Trophoblast cell (in vitro differentiated cells and primary cell): ENCODE measurements at places on chromosomes 5 and 9.

- peak; percentile 26 for DNase-seq
Observed at GRCh38 chr9:4666042-4666699, at the start of gene SPATA6L. Gene SPATA6L, minus strand, starts transcription at chr9:4666480. Its CDS starts 230 bp downstream, at chr9:4666250.

GRCh38 chr5:137735555-137736284, at the start of gene KLHL3:
Gene KLHL3, minus strand, starts transcription at chr5:137736089. Its CDS starts 443 bp downstream, at chr5:137735646.
- no peak for DNase-seq

DNA sequence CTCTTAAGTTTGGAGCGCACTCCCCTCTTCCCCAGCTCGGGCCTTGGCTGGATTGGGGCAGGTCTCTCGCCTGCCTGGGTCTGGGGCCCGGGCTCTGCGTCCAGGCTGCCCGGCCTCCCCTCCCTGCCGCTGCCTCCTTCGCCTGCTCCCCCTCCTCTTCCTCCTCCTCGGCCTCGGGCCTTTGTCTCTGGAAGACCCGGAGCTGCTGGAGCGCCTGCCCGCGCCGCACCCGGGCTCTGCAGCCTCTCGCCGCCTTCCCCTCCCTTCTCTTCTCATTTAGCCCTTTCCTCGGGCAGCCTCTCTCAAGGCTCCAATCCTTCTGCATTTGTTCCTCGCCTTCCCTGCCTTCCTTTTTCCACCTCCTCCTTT, 218.5 kb downstream of the C9orf50 start:
- DNase-seq, result no peak

DNA sequence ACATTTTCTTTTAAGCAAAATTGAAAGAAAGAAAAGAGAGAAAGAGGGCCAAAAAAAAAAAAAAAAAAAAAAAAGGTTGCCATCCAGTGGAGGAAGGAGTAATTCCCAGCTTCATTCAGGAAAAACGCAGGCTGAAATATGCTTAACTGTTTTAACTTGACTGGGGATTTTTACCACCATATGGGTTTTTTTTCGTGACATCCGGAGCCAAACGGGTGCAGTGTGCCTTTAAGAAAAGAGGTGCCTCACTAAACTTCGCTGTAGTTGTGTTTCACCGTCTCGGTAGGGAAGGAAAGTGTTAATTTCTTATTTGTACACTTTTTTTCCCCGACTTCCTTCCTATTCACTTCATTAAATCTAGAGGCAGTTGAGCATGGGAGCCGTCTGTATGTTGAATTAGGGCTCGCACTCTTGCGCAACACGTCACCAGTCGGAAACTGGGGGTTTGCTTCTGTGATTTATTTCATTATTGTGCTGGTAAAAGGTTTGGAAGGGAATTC, 143.0 kb downstream of the SMARCA2 start:
- DNase-seq, result no peak

GRCh38 chr5:36417221-36417620, 115.5 kb upstream of the RANBP3L start:
- DNase-seq, result peak; percentile 77

DNA sequence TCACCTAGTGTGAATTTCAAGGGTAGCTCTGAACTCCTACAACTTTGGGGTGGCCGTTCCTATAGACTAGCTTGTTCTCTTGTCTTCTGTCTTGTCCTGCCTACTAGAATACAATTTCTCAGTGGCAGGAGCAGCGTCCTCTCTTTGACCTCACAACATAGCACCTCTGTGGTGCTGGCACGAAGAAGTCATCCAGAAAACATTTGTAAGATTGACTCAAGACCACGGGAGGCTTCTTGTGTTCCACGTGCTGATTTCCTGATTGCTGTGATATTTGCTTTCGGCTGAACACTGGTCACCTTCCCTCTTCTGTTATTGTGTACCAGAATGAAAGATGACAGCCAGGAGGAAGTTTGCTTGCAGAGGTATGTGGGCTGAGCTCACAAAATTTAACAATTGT, 27.0 kb downstream of the SLC1A1 start:
- DNase-seq, result peak; percentile 19

GRCh38 chr5:136639616-136640015, 274.3 kb upstream of the TRPC7 start:
- no peak for DNase-seq

DNA sequence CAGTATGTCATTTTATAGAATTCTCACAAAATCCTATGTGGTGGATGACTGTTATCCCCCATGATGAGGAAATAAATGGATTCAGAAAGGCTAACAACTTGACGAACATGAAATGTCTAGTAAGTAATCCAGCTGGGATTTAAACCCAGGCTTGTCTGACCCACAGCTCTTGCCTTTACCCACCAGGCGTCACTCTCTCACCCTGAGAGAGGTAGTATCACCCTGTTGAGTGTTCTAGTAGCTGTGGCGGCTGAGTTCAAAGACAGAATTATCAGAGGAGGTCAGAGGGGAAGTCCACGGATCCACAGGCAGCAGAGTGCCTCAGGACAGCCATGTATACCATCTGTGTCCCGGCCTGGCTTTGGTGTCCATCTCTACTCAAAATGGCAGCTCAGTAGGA, 113.8 kb downstream of the ZNF462 start:
- no peak for DNase-seq

DNA sequence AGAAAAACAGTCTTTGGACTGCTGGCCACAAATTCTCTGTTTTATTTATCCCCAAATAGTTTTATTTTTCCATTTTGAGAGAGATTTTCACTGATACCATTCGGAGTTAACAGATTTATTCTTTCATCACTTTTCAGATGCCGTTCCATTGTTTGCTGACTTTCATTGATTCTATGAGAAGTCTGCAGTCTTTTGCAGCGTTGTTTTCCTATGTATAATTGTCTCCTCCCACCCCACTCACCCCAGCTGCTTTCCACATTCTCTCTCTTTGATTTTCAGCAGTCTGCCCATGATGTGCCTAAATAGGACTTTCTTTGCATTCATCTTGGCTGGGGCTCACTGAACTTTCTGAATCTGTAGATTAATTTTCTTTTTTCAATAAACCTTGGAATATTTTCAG, 107.6 kb downstream of the C9orf50 start:
- DNase-seq, result no peak

DNA sequence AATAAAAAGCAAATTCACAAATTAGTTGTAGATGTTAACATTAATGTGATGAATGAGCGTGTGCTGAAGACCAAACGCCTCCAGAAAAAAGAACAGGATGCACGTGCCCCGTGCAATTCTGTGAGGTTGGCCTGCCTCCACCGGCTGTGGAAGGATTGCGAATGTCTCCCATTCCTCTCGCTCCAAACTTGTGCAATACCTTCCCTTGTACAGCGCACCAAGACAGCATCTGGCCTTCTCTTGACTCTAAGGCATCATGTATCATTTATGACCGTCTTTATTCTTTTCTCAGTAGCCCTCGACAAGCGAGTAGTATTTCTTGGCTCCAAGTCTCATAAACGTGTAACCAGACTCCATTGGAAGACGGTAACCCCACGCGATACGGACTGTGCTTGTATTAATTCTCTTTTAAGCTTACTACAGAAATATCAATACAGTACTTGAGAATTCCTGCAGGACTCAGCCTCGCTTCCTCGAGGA, 1.5 kb upstream of the TESK1 start:
- peak; percentile 54 for DNase-seq

DNA sequence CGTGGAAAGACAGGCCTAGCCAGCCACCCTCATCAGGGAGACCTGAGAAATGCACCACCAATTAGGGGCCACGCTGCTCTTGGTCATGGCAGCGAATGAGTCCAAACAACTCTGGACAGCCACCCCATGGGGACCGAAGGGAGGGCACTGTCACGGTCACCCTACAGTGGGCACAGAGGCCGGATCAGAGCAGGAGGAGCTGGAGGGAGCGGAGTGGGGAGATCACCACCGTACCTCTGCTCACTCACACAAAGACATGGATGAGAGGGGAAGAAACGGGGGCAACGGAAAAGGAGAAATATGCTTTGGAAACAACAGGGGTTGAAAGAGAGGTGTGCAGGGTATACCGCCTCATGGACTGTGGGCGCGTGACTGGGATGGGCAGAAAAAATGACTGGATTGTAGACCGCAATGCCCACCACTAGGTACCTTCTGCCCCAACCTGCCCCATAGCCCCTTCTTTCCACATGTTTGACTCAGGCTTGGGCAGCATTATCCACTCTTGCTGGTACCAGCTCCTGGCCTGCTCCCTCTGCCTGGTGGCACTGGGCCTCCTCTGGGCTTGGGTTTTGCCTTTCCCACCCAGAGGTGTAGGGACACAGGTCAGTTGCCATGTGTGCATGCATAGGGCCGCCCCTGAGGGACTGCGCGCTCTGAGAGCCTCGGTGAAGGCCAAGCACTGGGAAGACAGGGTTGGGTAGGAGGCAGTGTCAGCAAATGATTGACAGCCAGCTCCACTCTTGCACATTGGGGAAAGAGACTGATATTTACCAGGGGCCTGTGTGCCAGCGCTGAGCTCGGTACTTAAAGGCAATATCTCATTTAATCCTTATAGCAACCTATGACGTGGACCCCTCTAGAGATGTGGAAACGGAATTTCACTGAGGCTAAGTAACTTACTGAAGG, 76.6 kb downstream of the CRB2 start:
- DNase-seq, result no peak

- no peak for DNase-seq
Observed at GRCh38 chr5:160743027-160743426, 109.0 kb downstream of the ATP10B start.

- DNase-seq, result no peak
Observed at GRCh38 chr5:151424892-151425523, 22.4 kb upstream of the SLC36A1 start.

GRCh38 chr5:139881143-139881733, 85.6 kb downstream of the PSD2 start:
- DNase-seq, result no peak

DNA sequence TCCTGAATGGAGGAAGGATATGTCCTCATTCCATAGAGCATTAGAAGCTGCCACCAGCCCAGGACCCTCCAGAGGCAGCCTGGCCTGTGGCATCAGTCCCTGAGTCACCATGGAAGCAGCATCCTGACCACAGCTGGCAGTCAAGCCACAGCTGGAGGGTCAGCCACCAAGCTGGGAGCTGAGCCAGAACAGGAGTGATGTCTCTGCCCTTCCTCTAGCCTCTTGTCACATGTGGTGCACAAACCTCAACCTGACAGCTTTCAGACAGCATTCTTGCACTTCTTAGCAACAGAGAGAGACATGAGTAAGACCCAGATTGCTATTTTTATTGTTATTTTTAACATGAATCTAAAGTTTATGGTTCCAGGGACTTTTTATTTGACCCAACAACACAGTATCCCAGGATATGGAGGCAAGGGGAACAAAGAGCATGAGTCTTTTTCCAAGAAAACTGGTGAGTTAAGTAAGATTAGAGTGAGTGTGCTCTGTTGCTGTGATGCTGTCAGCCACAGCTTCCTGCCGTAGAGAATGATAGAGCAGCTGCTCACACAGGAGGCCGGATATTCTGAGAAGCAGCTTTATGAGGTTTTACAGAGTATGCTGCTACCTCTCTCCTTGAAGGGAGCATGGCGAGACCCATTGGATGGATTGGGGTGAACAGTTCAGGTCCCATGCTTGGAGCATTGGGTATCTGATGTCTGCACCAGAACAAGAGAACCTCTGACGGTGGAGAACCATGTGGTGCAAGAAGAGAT, 13.0 kb upstream of the CYFIP2 start:
- DNase-seq, result no peak

DNA sequence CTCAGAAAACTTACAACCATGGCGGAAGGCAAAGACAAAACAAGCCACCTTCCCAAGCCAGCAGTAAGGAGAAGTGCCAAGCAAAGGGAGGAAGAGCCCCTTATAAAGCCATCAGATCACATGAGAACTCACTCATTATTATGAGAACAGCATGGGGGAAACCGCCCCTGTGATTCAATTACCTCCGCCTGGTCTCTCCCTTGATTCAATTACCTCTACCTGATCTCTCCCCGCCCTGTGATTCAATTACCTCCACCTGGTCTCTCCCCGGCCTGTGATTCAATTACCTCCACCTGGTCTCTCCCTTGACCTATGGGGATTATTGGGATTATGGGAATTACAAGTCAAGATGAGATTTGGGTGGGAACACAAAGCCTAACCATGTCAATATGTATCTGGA, 467.3 kb upstream of the FTMT start:
- DNase-seq, result no peak

GRCh38 chr9:95907794-95908193, 32.3 kb downstream of the ERCC6L2 start:
- DNase-seq, result no peak

- DNase-seq, result no peak
Observed at GRCh38 chr9:95627802-95628201, 111.0 kb upstream of the PTCH1 start.

- DNase-seq, result peak; percentile 91
Observed at GRCh38 chr5:61306531-61307131, 25.4 kb upstream of the ZSWIM6 start.

DNA sequence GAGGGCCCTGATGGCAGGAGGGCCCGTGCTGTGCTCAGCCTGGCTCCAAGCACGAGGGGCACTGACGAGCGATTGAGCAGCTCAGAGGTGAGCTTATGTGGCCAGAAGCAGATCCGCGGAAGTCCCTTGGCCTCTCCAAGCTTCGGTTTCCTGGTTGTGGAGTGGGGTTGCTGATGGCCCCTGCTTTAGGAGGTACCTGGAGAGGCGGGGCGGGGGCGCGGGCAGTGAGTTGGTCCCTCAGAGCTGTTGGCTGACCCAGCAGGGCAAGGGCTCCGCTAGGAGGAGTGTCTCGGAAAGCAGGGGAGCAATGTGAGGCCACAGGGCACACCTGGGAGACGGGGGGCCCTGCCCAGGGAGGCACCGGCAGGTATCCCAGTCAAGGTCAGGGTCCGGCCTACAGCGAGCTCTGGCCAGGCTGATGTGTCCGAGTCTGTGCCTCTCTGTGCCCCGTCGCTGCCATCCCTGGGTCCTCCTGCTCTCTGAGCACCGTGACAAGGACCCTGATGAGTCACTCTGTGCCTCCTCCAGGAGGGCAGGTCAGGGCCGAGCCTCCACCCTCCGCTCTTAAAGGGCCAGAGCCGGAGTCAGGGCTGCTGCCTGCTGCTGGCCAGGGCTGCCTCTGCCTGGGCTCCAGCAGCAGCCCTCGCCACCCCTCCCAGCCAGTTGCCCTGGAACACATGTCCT, 14.8 kb downstream of the NCS1 start:
- DNase-seq, result peak; percentile 73

- no peak for DNase-seq
Observed at GRCh38 chr9:134937566-134938345, 20.0 kb upstream of the FCN1 start.

- no peak for DNase-seq
Observed at GRCh38 chr5:147467973-147468508, 41.8 kb downstream of the DPYSL3 start.

GRCh38 chr5:83856881-83857280, 136.2 kb upstream of the HAPLN1 start:
- DNase-seq, result no peak

DNA sequence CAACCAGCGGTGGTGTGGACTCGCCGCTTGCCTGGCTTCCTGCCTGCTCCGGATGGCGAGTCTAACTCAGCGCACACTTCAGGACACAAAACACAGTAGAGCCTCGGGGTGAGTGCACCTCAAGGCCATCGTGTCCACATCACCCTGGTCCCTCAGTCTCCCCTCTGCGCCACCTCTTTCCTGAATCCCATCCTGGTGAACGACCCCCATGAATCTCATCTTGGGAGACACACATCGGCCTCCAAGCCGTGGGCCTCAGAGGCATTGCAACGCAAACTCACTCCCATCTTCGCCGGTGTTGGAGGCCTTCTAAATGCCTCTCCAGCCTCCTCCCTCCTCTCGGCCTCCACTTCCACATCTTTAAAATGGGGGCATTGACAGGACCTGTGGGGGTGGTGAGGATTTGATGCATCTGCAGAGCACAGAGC, 124.3 kb downstream of the COL23A1 start:
- DNase-seq, result no peak
